ENCODE measurements at places on chromosomes 16 and 17.

- DNase-seq: no peak
Measured at GRCh38 chr17:72176951-72177660, 56.3 kb downstream of the SOX9 start.

DNA sequence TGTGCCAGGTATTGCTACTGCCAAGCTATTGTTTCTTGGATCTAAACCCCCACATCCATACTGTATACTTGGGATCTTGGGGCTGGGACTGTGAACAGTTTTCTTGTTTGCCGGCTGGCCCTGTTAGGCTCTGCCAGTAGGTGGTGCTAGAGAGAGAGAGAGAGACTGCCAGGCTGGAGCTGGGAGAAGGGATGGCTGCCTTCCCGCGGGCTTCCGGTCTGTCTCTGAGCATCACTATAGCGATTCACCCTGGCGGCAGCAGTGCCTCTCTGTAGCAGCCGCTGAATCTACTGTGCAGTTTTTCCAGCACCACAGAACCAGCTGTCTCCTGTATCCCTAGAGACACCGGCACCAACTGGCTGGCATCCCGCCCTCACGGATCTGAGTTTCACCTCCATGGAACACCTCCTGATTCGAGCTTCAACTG is 201.2 kb downstream of the UTP18 start:
- peak; percentile 74 for DNase-seq

DNA sequence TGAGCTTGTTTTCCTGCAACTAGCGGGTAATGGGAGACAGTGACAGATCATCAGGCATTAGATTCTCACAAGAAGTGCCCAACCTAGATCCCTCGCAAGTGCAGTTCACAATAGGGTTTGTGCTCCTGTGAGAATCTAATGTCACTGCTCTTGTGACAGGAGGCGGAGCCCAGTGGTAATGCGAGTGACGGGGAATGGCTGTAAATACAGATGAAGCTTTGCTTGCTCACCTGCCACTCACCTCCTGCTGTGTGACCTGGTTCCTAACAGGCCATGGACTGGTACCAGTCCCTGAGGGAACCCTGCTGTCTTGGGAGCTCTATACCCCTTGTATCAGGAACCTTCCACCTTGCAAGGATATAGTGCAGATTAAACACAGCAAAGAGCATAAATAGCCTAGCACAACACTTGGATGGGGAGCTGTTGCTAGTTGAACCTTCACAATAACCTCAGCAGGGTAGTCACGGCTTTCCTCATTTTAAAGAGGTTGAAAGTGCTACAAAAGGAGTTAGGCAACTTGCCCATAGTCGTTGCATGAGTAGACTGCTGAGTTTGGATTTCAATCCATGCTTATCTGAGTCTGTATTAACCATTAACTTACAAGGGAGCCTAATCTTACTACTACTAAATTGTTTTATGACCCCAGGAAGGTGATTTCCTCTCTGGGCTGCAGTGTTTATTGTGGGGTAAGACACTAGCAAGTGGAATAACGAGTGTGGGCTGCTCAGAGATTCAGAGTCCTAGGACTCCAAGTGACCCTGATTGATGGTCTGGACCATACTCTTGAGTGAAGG is 156.6 kb upstream of the ZFHX3 start:
- DNase-seq: no peak

DNA sequence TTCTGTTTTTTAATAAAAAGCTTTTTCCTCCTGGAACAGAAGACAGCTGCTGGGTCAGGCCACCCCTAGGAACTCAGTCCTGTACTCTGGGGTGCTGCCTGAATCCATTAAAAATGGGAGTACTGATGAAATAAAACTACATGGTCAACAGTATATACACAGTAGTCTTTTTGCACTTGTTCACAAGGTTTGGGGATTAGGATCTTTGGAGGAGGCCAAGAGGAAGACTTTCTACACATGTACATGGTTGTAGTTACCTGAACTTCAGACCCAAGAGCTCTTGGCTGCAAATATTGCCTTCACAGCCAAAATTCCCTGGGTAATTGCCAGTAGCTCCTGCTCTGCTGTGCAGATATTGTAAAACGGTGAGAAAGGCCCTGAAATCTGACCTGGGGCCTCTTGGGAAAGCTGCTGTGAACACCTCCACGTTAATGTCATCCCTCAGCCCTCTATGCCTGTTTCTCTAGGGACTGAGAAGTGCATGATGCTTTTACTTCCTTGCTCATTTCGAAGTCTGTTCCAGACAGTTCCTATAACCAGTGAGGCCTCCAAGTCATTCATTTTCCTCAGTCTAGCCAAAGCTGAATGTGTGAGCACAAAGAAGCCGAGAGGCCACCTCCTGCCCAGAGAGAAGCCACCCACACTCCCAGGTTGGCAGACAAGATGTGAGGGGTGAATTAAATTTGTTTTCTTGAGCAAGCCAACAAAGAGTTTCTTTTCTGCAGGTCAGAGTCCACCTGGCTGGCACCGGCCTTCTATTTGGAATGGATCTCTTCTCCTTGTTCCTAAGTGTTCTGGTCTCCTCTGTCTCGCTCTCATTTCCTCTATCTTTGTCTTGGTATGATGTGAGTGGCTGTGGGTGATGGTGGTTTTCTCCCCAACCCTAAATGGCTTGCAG is 15.9 kb downstream of the ANKRD40 start:
- DNase-seq: no peak

GRCh38 chr16:84985079-84986065 is 26.0 kb downstream of the ZDHHC7 start:
- no peak for DNase-seq

- no peak for DNase-seq
Measured at GRCh38 chr16:85208643-85209520, 96.6 kb upstream of the CIBAR2 start.

DNA sequence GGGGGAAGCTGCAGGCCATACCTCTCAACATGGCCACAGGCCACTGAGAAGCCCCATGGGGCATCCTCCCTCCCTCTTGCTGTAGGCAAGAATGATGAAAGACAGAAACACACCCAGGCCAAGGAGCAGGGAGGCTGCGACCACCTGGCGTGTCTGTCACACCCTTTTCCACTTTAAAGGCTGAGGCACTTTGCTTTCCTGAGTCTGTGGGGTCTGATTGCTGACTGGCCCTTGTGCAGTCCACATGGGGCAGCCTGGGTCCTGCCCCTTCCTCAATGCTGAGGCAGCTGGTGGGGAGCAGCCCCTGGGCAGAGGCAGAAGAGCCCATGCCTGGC is 8.7 kb downstream of the TMEM204 start:
- no peak for DNase-seq

DNA sequence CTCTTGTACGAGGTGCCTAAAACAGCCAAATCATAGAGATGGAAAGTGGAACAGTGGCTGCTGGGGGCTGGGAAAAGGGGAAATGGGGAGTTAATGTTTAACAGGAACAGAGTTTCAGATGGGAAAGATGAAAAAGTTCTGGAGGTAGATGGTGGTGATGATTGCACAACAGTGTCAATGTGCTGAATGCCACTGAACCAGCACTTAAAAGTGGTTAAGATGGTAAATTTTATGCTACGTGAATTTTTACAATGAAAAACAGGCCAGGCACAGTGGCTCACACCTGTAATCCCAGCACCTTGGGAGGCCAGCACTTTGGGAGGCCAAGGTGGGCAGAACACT is 130.4 kb downstream of the C16orf78 start:
- no peak for DNase-seq

GRCh38 chr17:8159459-8160223 is 3.1 kb downstream of the VAMP2 start:
- no peak for DNase-seq

DNA sequence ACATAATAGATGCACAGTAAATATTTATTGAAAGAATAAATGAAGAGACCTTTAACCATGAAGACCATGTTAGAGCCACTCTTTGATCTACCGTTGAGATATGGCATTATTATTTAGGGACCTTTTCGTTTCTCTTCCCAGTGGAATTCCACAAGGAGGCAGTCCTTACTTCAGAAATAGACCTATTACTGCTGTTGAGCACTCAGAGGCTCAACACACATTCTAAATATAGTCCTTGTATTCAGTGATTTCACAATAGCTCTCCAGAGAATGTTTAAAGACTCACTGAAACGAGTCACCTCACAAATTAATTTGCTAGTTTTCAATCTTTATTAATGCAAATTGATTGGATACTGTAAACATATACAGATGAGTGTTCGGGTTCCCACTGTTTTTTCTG is 603.8 kb downstream of the CDH8 start:
- no peak for DNase-seq

- DNase-seq: no peak
Measured at GRCh38 chr17:28291780-28292330, 27.1 kb upstream of the TMEM97 start.
